T follicular helper cell (primary cell): ENCODE measurements at places on chromosomes 2 and 18.

GRCh38 chr2:15223887-15224286 is 337.2 kb downstream of the NBAS start:
- no peak for DNase-seq

- DNase-seq: no peak
These were observed 46.4 kb downstream of the ZNF804A start for GRCh38 chr2:184644685-184645084.

GRCh38 chr18:13406736-13407135 is 188.2 kb downstream of the LDLRAD4 start:
- DNase-seq: no peak

GRCh38 chr2:12063210-12063609 is 316.8 kb downstream of the LPIN1 start:
- DNase-seq: no peak

GRCh38 chr2:239112127-239112774 is 264.4 kb downstream of the TWIST2 start:
- no peak for DNase-seq

DNA sequence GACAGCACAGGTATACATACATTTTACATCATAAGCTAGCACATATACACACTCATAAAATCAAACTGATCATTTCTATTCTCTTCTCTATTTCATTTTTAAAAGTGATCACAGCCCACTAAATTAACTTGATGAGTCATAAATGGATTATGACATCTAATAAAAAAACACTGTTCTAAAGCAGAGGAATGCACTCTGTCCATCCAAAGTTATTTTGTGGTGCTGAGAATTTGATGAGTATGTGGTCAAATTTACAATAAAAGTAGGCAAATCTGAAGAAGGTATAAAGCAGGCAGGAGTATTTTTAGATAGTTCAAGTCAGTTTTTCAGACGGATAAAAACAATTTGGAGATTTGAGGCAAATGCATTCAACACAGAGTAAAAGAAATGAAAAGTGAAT is 104.4 kb downstream of the NOL4 start:
- no peak for DNase-seq

DNA sequence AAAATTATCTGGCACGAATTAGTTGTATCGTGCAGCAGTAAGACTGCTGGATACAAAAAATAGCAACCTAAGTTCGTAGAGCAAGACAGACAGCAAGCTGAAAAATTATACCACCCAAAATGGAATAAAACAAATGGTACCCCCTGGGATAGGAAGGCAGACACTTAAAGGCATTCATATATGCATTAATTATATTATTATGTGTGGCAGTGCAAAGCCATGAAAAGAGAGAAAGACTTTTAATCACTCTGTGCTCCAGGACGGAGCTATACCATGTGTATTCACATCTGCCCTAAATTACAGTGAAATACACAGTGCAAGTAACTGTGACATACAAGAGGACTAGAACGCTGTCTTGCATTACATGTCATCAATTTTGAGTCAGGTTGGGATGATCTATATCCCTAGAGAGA is 235.9 kb downstream of the GULP1 start:
- DNase-seq: no peak

DNA sequence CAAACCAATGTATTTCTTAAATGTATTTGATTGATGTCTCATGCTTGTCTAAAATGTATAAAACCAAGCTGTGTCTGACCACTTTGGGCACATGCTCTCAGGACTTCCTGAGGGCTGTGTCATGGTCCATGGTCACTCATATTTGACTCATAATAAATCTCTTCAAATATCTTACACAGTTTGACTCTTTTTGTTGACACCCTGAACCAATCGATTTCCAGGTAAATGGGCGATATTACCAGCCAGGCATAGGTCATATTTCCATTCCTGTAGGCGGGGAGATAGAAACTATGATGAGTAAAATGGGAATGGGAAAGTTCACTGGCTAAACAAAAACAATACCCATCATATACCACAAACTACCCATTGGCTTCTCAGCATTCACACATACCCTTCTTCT is 9.3 kb upstream of the TRAPPC8 start:
- no peak for DNase-seq

- no peak for DNase-seq
These were observed 467.9 kb upstream of the SYT4 start for GRCh38 chr18:43744960-43745745.

DNA sequence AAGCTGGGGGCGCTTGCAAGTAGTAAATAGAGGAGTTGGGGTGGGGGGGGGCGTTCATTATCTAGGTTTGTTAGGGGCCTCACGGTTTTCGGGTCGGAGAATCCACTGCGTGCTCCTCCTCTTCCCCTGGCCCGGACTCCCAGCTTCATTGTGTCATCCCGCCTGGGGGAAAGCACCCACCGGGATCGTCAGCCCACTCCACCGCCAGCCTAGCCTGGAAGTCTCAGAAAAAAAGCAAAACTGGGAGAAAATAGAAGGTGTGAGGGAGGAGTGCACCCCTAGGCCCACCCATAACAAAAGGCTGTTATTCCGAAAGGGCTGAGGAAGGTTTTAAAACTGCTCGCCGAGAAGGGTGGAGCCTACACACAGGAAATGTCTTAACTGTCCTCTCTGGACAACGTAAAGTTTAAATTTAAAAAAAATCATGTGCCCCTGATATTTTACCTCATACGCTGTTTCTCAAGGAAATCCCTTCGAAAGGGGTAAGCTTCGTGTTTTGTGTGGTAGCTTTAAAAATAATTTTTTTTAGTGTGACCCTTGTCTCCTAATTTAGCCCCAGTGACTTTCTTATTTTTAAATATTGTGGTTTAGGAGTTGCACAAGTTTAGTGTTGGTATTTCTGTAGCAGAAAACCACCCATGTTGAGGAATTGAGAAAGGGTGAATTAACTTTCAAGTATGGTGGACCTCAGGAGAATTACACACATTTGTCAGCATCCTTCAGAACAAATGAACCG is 104.2 kb downstream of the SPTBN1 start:
- no peak for DNase-seq

DNA sequence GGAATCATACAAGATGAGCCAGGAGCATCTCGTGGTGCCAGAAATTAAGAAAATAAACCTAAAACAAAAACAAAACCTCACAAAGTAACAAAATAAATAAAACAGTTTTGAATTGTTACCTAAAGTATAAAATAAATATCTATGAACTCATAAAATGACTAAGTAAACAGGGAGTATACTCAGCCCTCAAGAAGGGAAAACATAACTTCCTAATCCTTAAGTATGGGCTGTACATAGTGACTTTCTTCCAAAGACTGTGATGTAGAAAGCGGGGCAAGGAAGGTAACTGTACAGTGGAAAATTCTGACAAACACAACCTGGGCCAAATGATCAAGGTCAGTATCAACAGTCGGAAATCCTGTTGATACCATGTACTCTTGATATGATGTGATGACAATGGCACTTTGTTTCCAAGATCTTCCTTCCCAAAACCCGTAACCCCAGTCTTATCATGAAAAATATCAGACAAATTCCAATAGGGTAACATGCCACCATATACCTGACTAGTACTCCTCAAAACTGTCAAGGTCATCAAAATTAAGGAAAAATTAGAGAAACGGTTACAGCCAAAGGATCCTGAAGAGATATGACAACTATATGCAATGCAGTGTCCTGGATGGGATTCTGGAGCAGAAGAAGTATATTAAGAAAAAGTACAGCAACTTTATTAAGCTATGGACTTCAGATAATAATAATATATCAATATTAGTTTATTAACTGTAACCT is 76.0 kb upstream of the XIRP2 start:
- no peak for DNase-seq

GRCh38 chr2:46300406-46300832 is 3.2 kb downstream of the EPAS1 start:
- DNase-seq: no peak

DNA sequence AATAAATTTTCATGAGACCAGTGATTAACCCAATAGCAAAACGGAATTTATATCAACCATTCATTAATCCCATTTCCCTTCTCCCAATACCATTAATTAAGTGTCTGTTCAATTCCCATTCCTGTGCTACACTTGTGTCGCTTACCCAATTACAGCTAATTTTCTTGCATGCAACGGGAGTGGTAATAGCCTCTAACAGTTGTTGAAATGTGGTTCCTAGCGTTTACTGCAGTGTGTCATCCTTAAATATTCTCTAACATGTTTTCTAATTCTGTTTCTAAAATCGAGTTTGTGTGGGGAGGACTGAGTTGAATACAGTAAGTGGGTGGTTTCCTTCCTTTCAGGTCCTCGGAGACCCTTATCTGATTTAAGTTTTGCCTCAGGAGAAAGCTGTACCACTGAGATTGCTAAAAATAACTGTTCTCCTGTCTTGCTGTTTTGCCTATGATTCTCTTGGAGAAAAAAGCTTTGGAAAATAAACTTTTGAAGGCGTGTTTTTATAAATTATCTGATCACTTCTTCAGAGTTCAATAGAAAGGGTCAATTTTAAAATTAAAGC is 59.3 kb upstream of the LRRTM1 start:
- no peak for DNase-seq

DNA sequence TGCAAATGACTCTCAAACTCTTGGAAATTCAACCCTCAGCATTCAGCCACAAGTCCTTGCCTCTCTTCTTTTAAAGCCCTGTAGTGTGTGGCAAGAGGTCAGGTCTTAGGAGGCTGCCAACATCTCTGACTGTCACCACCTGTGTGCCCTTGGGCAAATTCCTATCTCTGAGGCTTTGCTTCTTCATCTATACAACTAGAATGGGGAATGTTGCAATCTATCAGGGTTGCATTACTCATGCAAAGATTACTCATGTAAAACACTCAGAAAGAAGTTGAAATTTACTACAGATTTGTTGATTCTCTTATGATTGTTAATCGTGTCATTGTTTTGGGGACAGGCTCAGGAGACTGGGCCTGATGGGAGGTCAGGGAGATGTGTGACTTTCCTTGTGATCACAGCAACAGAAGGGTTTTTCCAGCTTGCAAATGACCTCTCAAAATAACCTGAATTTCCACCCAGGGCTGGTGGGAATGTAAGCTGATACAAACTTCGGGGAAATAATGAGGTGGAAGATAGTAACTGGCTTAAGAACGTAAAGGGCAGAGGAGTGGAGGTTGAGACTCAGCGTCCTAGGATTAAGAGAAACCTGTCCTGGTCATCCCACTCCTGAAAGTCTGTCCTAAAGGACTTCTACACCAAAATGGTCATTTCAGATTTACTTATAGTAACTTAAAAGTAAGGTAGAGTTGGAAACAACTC is 32.1 kb upstream of the SIGLEC15 start:
- no peak for DNase-seq

DNA sequence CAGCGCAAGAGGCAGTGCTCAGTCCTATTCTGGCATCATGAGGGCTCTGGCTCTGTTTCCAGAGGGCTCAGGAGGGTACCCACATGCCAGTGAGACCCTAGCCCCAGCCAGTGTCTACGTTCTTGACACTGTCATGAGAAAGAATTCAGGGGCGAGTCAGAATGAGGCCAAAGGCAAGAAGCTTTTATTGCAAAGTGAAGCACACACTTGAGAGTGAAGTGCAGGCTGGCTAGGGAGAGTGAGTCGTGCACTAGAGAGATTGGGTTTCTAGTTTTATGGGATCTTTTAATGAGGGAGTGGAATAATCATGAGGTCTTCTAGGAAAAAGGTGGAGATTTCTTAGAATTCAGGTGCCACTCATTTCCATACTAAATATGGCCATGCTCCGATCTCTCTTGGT is 164.1 kb downstream of the DCDC2C start:
- DNase-seq: no peak

GRCh38 chr2:127857265-127857808 is 618 bp downstream of the POLR2D start:
- DNase-seq: no peak

- no peak for DNase-seq
These were observed 75.2 kb upstream of the C2orf15 start for GRCh38 chr2:99066075-99066958.

DNA sequence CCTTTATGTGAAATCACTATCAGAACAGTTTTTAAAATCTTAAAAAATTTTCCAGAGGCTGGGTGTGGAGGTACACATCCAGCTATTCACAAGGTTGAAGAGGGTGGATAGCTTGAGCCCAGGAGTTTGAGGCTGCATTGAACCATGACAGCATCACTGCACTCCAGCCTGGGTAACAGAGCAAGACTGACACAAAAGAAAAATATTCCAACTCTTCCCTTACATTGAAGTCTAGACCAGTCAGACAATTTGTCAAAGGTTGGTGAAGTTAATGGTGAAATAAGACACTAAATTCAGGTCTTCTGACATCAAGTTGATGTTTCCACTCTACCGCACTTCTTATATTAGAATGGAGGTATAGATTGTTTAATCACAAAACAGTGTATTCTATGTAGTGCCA is 52.8 kb downstream of the HYCC2 start:
- DNase-seq: no peak

GRCh38 chr2:138827426-138828054 is 47.4 kb upstream of the NXPH2 start:
- no peak for DNase-seq

DNA sequence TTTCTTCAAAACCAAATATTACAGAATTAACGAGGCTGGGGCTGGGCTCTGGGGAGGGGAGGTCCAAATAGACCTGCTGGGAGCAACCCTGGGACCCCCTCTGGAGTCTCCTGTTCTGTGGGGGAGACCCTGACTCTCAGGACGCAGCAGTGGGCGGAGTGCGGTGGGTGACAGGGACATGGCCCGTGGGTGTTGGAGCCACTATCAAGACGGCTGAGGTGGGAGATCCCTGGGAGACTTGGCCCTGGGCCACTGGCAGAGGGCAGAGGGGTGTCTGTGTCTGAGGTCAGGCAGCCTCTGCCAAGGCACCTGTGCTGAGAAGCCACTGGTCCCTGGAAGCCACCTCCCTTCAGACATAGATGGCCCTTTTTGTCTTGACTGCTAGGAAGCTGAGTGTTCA is 79.5 kb upstream of the CTDP1 start:
- DNase-seq: no peak

- no peak for DNase-seq
These were observed 27.1 kb upstream of the SMAD7 start for GRCh38 chr18:48977914-48978313.

- no peak for DNase-seq
These were observed 493 bp upstream of the BBS5 start for GRCh38 chr2:169478745-169479256.

- DNase-seq: no peak
These were observed 61.7 kb downstream of the KCNS3 start for GRCh38 chr2:17940091-17940630.

DNA sequence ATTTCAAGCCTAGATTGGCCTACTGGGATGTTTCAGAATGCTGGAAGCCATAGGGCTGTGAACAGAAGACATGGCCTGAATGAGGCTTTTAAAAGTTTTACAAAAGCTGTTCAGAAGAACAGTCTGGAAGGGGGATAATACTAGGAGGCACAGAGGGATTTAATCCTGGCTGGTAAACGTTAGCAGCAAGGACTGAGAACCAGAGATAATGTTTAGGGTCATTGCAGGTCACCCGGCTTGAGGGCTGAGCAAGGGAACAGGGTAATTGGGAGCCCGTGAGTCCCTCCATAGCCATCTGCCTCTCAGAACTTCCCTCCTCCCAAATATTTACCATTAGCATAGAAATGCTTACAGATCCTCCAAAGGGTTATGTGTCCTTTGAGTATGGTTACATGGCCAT is 765.4 kb downstream of the TMEM182 start:
- no peak for DNase-seq

DNA sequence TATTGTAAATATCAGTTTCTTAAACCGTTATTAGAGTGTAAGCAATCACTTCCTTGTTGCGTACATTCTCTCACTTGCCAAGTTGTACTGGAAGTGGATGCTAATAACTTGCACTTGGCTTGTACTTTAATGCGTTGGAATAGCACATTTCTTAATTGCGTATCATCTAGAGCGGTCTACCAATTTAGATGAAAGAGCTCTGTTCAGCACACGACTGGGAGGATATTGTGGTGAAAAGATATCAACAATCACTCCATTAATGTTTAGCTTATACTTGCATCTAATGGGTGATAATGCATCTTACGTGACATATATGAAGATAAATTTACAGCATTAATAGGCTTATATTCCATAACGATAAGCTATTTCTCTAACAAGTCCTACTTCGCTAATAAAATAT is 11.7 kb upstream of the TMEFF2 start:
- DNase-seq: no peak
